ENCODE measurements at places on chromosomes 3 and 15.
A peak's percentile ranks its signal among the peaks of the same experiment; 100 is the strongest.

DNA sequence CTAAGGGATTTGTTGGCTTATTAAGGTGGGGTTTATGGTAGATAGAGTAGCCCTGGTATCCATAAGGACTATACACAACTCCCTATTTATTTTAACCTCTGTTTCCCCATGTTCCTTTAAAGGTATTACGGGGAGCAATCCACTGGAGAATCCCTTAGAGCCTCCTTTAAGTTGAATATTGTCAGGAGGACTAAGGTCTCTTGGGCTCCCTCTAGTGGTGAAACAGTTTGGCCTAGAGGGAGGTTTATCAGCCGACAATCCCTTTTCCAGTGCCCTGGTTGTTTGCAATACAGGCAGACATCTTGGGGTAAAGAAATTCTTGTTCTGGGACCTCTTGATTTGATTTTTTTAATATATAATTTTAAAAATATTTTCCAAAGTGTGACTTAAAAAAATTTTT is 12.9 kb downstream of the OPA1 start:
- peak; percentile 37 for DNase-seq

DNA sequence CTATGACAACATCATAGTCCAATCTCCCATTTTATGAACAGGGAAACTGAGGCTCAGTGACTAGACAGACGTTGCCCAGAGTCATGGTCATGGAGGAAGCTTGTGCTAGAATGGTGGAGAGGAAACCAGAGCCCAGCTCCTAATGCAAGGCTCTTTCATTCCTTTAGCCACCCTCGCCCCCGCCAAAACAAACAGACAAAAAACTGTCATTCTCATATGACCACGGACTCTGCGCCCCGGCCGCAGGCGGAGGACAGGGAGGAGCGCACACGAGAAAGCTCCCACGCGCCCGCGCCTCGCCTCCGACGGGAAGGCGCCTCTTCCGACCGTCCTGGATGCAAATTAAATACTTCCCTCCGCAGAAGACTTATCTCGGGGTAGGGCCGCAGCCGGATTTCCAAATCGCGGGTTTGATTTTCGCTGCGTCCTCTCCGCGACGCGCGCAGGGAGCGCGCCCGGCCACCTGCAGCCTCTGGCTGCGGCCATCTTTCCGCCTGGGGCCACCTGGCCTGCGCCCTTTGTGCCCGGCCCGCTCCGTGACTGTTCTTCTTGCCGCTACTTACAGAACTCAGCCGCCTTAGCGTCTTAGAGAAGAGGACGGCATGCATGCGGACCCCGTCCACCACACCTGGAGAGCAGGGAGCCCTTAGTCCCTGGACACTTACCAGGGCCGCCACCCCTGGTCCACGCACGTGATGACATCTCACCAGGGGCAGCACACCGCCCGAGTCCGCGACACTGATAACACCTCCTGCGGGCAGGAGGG is 670 bp upstream of the ATP13A3 start:
- peak; percentile 9 for DNase-seq

DNA sequence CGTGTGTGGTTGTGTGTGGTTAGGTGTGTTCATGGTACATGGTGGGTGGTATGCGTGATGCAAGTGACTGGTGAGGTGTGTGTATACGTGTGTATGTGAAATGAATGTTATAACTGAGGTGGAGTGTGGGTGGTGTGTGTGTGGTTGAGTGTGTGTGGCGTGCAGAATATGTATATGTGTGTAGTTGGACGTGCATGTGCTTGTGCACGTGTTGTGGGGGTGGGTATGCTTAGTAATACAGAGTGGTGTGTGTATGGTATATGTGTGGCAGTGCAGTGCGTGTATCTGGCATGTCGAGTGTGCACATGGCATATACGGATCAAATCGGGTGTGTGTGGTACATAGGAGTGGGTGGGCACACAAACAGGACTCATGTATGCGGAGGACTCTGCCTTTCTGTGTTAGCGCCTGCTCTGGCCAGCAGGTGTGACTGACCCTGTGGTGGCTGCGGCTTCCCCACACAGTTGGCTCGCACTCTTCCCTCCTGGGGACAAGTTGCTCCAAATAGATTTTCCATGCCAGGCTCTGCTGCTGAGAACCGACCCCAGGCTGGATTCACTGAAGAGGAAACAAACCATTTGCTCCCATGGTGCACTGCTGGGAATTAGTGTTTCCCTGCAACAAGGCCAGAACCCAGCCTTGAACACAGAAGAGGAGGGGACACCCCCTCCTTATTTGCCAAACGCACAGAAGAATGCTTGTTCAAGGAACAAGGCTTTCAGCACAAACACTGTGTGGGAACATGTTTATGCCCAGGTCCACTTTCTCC is 1.2 kb upstream of the C3orf70 start:
- DNase-seq, result no peak

DNA sequence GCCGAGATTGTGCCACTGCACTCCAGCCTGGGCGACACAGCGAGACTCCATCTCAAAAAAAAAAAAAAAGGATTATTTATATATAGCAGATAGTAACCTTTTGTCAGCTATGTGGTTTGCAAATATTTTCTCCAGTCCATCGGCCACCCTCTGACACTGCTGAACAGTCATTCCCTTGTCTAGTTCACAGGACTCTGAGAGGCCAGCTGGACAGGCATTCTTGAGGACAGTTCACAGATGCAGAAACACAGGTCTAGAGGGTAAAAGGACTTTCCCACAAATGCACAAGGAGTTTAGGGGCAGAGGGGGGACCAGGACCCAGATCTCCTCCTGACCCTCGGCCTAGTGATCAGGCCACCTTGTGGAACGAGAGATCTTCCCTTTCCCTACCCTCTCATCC is 7.5 kb upstream of the TMEM40 start:
- no peak for DNase-seq

- DNase-seq, result peak; percentile 19
Measured at GRCh38 chr15:90388462-90389380, 679 bp downstream of the IQGAP1 start.

DNA sequence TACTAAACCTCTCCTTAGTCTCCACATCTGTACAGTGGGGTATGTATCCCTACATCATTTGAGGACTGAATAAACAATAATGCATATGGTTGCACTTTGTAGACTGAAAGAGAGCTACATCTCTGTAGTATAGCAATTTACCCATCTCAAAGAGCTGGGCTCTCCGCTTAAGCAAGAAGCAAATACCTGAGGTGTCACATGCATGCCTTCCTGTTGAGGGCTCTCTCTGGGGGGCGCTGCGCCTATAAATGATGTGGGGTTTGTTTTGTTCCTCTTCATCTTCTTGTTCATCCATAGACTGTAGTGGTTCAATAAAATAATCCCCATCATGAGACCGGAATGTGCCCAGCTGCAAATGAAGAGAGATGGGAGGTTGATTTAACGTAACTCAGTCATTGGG is 6.8 kb downstream of the ADAMTS9 start:
- DNase-seq, result no peak

- no peak for DNase-seq
Measured at GRCh38 chr15:54374184-54374952, 396.1 kb downstream of the UNC13C start.

GRCh38 chr3:41987627-41988026 is 25.7 kb upstream of the ULK4 start:
- DNase-seq, result no peak

GRCh38 chr3:120350401-120350941 is 1.3 kb upstream of the LRRC58 start:
- no peak for DNase-seq

GRCh38 chr3:99344216-99344615 is 294.2 kb upstream of the COL8A1 start:
- no peak for DNase-seq
